ENCODE measurements at places on chromosomes 4 and X.

- DNase-seq = no peak
Measured at GRCh38 chrX:105533951-105534350, 288.4 kb upstream of the NRK start.

DNA sequence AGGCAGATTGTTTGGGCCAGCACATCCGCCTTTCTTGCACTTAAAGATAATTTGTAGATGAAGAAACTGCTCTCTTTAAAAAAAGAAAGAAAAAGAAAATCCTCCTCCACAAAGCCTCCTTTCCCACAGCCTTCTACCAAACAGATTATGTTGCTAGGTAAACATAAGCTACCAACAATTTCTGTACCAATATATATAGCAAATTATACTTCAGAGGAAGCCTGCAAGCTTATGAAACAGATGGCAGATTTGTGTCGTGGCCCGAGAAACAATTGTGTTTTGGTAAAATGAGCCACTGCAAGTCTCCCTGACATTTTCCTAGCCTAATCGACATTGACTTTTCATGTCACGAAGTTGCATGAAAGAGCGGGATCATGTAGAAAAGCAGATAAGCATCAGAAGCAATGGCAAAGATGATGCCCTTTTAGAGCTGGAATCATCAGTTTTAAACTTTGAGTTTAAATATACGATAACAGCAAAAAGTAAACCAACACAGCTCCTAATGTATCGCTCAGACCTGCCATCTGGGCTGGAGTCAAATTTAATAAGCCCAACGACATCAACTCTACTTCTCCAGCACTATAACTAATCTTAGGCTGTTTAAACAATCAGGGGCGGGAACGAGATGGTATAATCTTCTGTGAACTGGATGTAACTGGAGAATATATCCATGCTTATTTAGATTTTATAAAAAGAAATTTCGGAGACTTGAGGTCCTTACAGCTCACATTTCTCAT is 94.9 kb upstream of the PLAC1 start:
- no peak for DNase-seq

DNA sequence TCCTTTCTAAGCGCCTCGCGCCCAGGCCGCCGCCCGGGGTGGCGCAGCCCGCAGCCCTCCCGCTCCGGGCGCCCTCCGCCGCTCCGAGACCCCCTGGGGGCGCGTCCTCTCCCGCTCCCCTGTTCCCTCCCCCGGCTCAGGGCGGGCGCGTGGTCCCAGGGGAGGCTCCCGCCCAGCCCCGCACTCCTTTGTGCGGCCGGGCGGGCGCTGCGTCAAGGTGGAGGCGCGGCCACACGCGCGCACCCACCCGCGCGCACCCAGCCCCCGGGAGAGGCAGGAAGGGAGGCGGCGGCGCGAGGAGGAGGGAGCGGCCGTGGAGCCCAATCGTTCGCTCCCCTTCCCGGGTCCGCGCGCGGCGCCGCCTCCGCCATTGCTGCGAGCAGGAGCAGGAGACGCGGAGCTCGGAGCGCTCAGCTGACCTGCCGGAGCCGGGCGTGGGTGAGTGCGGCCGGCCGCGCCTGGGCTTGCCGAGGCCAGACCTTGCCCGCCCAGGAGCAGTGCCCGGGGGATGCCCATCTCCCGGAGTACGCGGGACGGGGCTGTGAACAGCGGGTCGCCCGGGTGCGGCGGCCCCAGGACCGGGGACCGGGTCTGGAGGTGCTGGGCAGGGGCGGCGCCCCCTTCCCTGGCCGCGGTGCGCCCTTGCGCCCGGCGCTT is at the start of gene NSG1:
Gene NSG1 (plus strand): TSS at position 367 of the 657 bp plus-strand sequence. CDS start 528 bp downstream, outside the sequence.
- no peak for DNase-seq

DNA sequence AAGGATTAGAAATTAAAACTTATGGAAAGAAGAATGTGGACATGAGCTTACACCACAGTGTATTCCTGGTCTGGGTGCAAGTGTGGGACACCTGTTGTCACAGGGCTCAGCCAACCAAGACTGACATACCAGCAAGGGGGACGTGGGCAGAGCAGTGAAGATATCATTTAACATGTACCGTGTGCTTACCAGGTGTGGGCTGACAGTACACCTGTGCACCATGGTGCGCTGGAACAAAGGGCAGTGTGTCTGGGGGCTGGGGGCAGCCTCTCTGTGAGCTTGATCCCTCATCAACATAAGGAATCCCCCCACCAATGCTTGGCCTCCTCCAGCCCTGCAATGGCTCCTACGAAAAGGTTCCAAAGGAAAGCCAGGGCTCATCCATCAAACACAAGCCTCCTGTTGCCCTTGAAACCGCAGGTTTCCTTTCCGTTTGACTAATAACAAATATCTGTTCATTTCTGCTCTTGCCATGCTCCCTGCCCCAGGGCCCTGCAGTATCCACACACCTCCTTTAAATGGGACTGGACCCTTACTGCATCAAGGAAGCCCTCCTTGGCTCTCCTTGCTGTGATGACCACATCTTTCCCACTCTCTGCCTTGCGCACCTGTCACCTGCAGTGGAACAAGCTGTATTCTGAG is 16.7 kb downstream of the EVC2 start:
- no peak for DNase-seq

DNA sequence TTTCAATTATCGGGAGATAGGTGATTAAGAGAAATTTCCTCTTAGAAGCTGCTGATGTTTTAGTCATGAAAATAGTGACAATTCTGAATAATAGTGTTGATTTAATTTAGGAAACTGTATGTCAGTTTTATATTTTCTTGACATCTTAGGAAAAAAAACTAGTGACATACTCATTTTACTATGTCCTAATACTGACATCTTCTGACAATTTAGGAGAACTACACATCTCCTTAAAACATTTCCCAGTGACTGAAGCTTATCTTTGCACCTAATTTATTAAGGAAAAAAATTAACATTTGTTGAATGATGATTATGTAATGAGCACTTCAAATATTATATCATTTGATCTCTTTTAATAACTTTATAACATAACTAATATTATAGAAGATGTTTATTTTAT is 42.0 kb upstream of the RBMXL3 start:
- no peak for DNase-seq

GRCh38 chrX:27910412-27910811 is 70.8 kb downstream of the DCAF8L1 start:
- DNase-seq = no peak

GRCh38 chr4:138864961-138865720 is 150.4 kb upstream of the NOCT start:
- DNase-seq = no peak

GRCh38 chr4:5708449-5709206 is at the start of gene EVC2:
Gene EVC2, minus strand, starts transcription at chr4:5708559. Its CDS starts 46 bp downstream, at chr4:5708513.
- no peak for DNase-seq

DNA sequence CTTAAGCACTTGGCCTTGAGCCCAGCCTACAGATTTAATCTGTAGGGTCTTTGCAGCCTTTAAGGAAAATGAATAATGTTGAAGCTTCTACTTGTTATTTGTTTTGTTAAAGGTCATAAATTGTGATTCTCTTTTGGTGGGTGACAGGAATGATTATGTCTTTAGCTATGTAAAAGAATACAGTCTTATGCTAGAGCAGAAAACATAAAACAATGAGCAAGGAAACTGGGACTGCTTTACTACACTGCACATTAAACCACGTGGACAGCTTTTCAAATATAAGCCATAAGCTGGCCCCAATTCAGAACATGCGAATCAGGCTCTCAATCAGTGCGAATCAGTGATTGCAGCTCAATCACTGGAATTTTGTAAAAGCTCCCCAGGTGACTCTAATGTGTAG is 40.9 kb upstream of the TBC1D19 start:
- no peak for DNase-seq

- DNase-seq = no peak
Measured at GRCh38 chrX:54063361-54063760, 19.1 kb upstream of the PHF8 start.

DNA sequence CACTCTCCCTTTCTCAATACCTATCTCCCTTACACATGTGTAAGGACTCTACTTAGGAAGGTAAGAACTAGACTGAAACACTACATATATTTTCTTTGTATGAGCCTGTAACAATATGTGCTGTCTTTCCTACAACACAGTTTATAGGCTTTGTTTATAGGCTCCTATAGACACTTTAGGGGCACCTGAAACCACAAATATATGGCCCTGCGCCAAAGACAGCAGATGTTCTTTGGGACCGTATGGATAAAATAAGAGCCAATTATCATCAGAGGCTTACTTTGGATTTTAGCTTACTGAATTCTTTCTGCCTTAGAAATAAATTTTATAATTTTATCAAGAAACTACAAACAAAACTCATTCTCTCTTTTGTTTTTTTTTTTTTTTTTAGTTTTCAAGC is 16.6 kb upstream of the CXCL3 start:
- no peak for DNase-seq

DNA sequence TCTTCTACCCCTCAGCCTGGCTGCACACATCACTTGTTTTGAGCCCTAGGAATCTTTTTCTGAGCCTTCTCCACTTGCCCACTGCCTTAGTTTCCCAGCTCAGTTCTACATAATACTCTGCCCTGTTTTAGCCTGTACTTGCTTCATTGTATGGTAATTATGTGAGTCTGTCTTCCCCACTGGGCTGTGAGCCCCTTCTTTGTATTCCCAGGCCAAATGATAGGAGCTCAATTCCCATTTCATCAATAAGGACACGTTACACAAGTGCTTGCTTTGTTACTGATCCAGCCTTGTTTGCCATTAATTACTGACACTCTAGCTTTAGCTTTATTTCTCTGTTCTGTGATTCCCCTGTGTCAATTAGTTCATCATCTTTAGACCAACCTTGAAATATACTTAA is 28.1 kb downstream of the KIT start:
- no peak for DNase-seq

DNA sequence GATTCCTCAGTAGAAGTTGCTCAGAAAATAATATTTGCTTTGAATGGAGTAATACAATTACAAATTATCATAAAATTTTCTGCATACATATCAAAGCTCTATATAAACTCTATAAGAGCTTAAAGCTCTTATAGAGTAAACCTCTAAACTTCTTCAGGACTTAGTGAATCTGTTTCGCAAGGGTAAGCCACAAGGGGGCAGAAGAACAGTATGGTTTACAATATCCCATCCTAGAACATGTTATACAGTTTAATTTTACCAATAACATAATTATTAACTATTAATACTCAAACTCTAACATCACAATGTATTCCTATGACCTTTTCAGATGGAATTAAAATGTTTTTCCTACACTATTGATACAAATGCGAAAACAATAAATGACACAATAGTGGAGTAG is 33.8 kb upstream of the SPANXN1 start:
- DNase-seq = no peak

GRCh38 chr4:151429957-151430570 is 21.1 kb downstream of the FHIP1A start:
- no peak for DNase-seq

DNA sequence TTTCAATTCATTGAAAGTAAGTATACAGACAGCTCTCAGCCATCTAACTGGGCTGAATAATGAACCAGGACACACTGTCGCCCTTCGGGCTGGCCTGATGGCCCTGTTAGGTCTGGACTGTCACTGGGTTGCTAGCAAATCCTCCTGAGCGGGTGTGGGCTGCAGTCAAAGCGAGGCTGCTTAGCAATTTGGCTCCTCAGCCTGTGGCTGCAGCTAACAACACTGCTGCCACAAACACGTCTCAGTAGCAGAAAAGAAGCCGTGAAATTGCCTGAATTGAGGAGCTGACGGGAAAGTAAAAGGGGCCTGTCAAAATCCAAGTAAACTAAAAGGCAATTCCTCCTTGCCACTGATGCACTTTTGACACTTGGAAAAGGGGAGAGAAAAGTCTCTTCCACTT is 72.8 kb downstream of the SMIM20 start:
- no peak for DNase-seq

GRCh38 chr4:41718907-41719306 is 29.6 kb downstream of the PHOX2B start:
- DNase-seq = no peak

DNA sequence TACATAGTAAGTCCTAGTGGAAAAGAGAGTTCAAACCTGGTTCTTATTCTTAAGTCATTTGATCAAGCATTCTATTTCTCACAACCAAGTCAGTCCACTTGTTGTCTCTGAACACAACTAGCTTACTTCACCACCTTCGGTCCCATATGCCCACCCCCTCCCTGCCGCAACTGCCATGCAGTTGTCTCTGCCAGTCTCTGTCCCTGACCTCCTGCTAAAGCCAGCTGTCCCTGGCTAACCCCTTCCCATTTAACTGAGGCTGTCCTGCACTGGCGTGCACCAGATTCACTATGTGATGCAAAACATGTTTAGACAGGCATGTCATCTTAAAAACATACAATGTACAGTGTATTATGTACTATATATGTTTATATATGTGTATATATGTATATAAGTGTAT is 12.7 kb downstream of the FRAS1 start:
- no peak for DNase-seq

DNA sequence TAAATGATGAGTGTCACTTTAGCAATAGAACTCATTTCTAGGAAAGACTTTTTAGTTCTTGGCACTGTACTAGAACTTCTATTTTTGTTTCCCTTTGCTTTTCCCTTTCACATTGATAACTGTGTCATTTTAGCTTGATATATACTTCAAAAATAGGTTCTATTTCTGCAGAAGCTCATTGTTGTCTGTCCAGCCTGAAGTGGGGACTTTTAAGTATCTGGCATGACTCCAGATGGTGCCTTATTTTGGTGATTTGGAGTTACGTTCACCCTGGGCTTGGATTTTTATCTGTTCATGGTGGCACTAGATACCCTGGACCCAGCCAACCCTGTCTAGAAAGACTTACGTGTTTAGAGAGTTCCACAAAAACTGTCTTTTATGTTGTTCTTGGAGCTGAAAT is 3.4 kb downstream of the ABHD18 start:
- DNase-seq = no peak

DNA sequence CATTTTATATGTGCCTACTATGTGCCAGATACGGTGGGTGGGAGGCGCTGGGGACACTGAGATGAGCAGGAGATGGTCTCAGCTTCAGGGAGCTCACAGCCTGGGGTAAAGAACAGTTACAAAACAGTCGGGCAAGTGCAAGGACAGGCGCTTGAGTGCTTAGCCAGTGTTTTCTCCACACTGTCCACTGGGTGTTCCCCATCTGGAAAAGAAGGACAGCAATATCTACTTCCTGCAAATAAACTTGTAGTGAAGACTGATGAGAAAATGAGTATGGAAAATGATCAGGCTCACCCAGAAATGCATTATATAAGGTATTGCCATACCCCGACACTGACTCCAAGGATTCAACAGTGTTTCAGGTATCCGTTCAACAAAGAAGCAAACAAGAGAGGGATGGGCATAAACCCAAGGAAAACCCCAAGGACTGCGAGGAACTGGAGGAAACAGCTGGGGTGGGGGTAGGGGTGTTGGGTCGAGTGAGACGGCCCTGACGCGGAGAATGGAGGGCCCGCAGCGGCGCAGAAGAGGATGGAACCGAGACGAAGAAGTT is 835 bp downstream of the TMEM185A start:
- no peak for DNase-seq

GRCh38 chrX:115630204-115630603 is 69.2 kb downstream of the PLS3 start:
- no peak for DNase-seq

GRCh38 chrX:118736394-118737010 is 9.1 kb downstream of the IL13RA1 start:
- no peak for DNase-seq

GRCh38 chr4:152973629-152974467 is 37.7 kb downstream of the FHDC1 start:
- no peak for DNase-seq

All from activated CD8-positive, alpha-beta memory T cell treated with anti-CD3 and anti-CD28 coated beads for 4 hours (primary cell).